Naive thymus-derived CD4-positive, alpha-beta T cell (primary cell): ENCODE measurements at places on chromosomes 7 and 10. TPM values are rescaled to one million over a fixed set of nuclear protein-coding genes. Genes with fewer than 3 reads are reported as not detected.
A peak's percentile ranks its signal among the peaks of the same experiment; 100 is the strongest.

The NANOS1 gene
- not detected for total RNA-seq

DNA sequence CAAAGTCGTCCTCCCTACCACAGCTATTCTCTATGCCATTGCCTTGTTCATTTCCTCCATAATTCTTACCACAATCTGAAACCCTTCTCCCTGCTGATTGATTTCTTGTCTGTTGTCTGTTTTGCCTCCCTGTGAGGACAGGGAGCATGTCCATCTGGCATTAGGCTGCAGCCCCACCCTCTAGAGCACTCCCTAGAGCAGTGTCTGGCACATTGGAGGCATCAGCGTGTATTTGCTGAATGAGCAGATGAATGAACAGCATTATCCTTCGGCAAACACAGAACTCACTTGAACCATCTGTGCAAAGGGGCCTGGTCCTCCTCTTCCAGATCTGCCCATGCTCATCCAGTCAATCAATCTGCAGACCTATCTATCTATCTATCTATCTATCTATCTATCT, 5.1 kb upstream of the DMBT1 start:
- no peak for DNase-seq

The OR9A2 gene
- total RNA-seq = not detected

GRCh38 chr10:101763141-101763846, 12.6 kb downstream of the FGF8 start:
- DNase-seq = no peak

The AQP1 gene
- 0.12 and 0.13 TPM in 2 replicates for total RNA-seq

The ZP3 gene
- total RNA-seq = 6.2 and 8.5 TPM in 2 replicates

The FXYD4 gene
- not detected for total RNA-seq

The GHRHR gene
- not detected for total RNA-seq

DNA sequence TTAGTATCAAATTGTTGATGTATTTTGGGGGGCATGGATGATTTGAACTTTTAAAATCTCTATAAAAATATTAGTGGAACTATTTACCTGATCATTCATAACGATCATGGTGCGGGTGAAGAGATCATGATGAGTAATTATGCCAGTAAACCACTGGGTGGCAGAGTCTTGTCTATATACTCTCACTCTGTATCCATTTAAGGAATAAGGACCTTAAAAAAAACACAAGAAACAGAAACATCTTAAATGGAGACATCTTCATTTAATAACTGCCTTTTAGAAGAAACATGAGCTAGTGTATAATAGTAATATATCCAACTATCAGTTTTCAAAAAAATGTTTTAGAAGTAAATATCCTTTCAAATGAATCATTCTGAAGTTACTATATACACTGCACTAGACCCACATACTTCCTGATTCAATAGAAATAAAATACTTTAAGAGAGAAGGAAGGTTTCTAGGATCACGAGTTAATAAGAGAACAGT, 84.0 kb downstream of the NRBF2 start:
- no peak for DNase-seq

- DNase-seq = no peak
These were observed 58.9 kb downstream of the ALOX5 start for GRCh38 chr10:45432700-45433472.

GRCh38 chr7:4706384-4707216, 24.5 kb downstream of the FOXK1 start:
- DNase-seq = no peak

- peak; percentile 69 for DNase-seq
These were observed 46.9 kb upstream of the WIPI2 start for GRCh38 chr7:5143106-5143505.

- DNase-seq = no peak
These were observed 620 bp downstream of the BET1 start for GRCh38 chr7:94003446-94004023.

GRCh38 chr7:45143616-45144015, 14.0 kb upstream of the RAMP3 start:
- no peak for DNase-seq

GRCh38 chr10:56028298-56029132, 332.5 kb downstream of the ZWINT start:
- no peak for DNase-seq

GRCh38 chr7:149261829-149262617, at the start of gene ZNF783:
Gene ZNF783, plus strand, starts transcription at chr7:149262196. Its CDS starts 138 bp downstream, at chr7:149262334.
- DNase-seq = peak; percentile 86
